ENCODE measurements at places on chromosomes 16 and 17.

GRCh38 chr16:31474173-31474714 is 2.3 kb downstream of the TGFB1I1 start:
- no peak for DNase-seq

DNA sequence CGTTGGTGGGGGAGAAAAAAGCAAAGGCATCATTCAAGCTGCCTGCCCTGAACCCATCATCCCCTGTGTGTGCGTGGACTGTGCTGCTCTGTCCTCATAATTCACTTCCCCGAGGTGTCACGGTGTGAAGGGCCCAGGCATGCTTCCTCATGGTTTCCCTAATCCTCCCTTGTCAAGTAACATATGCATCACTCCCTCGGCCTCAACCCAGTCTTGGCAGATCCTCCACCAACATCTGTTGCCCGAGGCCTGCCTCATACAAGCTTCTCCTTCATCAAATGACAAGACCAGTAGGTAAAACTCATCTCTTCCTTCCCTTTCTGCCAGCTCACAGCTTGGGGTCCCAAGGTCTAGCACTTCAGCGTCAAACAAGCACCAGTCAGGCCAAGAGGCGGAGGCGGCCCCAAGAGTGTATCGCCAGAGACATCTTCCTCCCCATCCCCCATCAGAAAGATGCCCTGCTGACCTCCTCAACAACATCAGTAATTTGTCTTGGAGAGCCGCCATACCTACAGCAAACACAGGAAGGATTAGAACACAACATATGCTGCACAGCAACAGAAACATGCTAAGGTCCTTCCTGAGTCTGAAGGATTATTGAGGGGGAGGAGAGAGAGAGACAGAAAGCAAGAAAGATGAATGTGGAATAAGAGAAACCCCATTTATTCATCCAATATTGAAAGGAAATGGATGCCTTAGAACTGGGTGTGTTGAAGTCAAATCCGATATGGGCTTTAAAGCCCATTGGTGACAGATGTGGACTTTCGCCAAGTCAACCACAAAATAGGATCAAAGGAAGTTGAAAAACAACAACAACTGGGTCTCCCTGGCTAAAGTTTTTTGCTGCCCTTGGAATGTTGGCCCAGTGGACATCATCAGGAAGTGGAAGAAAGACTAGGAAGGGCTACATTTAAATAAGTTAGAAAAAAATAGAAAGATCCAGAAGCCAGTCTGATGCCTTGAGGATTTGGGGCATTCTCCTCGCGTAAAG is 38.4 kb downstream of the SOX9 start:
- no peak for DNase-seq

- no peak for DNase-seq
Observed at GRCh38 chr16:89133457-89134127, 38.0 kb upstream of the CDH15 start.

DNA sequence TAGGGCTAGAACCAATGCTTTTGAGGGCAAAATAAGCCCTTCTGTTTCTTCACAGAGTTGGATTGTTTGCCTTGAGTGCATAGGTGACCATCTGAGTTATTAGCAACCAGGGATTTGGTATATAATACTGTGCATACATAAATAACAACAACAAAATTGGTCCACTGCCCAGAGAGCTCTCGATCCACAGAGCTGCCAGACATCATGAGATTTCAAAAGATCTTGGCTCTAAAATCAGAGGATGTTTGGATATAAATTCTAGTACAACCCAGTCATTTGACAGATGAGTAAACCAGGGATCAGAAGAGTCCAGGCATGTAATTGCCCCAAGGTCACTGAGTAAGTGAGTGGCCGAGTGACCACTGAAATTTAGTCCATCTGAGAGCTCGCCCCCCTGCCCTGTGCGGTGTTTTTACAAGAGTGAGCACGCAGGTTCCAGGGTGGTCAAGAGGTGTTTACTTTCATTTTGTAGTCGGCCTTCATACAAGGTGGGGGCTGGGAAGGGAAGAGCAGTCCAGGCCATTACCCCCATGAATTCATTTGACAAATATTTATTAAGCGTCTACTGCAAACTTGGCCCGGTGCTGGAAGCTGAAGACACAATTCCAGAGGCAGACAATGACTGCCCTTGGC is 1.8 kb upstream of the MT2A start:
- peak; percentile 85 for DNase-seq

DNA sequence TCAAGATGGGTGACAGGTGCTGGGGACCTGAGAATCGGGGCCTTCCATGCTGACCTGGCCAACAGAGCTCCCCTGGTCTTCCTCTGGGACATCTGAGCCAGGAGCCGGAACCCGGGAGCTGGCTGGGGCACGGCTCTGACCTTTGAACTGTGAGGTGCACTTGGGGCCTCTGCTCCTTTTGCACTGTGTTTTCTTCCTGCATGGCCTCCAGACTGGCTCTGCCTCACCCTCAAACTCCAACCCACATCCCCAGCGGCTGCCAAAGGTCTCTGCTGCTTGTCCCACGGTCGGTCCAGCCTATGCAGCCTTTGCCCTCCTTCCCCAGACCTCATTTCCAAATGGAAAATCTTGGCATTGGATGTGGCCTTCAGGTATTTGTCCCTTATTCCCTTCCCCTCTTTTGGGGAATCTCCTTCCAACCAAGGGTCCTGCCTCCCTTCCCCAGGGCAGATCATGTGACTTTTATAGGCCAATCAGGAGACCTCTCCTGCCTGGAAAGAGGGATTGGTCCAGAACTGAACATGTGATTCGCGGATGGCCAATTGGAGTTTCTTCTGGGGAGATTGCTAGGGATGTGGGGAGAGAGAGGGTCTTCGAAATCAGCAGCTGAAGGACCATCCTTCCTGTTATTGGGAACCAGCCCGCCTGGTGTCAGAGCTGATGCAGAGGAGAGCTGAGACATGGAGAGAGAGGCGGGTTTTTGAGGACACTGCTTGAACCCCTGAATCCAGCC is 117.9 kb downstream of the CYLD start:
- DNase-seq, result no peak

DNA sequence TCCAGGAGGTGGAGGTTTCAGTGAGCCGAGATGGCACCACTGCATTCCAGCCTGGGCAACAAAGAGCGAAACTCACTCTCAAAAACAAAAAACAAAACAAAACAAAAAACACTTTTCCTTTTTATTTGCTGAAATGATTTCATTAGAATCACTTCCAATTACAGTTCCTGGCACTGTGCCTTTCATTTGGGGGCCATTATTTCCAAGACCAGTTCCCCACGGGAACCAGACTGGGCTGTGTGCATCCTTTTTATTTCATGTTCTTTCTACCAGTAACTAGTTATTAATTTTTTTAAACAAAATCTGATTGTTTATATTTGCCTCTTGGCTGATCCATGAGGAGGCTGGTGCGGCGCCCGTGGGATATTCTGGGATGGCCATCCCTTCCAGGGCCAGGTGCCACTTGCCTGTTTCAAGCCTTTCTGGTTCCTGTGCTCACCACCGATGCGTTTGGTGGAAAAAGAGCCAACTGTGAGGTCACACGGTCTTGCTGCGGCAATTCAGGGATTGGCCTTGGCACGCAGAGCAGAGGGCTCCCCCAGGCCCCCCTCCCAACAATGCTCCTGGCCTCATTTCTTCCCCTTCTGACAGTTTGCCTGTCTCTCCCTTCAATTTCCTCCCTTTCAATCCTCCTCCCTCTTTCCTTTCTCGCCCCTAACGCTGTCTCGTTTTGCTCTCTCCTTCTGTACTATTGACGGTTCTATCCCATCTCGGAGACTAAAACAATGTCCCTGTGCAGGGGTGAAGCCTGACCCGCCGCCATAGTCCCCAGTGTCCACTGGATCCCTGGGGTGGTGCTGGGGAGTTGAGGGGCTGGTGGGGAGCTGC is 13.4 kb downstream of the UBALD1 start:
- no peak for DNase-seq

- no peak for DNase-seq
Observed at GRCh38 chr17:2396192-2396567, 4.7 kb downstream of the MNT start.

- peak; percentile 26 for DNase-seq
Observed at GRCh38 chr17:66541461-66542128, 239.2 kb downstream of the PRKCA start.

- no peak for DNase-seq
Observed at GRCh38 chr17:42784811-42785592, 4.6 kb downstream of the WNK4 start.

DNA sequence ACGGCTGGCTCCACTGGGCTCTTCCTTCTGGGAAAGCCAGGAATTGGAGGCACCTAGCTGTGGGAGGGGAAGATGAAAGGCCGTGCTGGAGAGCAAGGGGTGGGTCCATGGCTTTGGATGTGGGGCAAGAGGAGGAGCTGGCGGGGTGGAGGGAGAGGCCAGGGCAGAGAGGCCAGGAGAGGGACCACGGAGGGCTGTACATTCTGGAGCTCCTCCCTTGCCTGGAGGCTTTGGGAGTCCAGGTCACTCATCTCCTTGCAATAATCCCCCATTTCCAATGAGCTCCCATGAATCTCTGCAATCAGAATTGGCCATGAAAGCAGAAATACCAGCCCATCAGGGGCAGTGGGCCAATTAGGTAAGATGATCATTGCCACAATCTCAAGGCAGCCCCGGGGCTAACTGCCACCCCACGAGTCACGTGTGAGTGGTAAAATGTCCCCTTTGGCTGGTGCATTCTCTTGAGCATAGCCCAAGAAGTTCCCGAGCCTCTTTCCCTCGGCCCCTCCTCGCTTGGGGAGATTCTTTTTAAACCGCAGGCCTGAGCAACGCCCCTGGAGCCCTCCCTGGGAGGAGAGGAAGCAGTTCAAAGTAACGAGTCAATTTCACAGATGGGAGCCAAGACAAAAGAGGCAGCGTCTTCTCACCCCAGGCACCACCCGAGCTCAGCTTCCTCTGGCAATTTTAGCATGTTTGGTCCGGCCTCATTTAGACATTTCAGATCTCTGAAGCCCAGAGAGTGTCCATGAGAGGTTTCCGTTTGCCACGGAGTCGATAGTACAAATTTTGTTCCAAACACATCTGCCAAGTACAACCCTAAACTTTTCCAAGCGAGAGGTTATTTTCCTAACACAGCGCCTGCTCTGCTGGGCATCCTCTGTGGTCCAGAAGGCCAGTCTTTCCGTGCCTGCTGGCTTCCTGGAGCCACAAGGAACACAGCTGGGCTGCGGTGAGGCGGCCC is 13.4 kb downstream of the RTN4RL1 start:
- DNase-seq, result no peak

DNA sequence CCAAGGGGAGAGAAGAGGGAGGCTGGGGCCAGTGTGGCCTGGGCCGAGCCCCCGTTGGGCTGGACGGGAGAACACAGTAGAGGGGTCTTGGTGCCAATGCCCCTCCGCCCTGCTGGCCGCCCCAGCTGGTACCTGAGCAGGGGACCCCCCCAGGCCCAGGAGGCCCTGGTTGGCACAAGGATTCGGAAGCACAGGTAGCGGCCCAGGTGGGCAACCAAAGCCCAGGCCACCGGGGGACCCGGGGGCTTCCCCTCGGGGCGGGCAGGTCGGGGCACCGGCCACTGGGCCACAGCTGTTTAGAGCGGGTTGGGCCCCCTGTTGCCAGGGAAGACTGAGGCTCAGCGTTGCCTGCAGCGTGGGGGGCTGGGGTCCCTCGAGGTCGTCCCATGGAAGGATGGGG is 28.2 kb upstream of the C1QTNF8 start:
- DNase-seq, result no peak

- no peak for DNase-seq
Observed at GRCh38 chr16:30858111-30858495, 35.8 kb downstream of the BCL7C start.

DNA sequence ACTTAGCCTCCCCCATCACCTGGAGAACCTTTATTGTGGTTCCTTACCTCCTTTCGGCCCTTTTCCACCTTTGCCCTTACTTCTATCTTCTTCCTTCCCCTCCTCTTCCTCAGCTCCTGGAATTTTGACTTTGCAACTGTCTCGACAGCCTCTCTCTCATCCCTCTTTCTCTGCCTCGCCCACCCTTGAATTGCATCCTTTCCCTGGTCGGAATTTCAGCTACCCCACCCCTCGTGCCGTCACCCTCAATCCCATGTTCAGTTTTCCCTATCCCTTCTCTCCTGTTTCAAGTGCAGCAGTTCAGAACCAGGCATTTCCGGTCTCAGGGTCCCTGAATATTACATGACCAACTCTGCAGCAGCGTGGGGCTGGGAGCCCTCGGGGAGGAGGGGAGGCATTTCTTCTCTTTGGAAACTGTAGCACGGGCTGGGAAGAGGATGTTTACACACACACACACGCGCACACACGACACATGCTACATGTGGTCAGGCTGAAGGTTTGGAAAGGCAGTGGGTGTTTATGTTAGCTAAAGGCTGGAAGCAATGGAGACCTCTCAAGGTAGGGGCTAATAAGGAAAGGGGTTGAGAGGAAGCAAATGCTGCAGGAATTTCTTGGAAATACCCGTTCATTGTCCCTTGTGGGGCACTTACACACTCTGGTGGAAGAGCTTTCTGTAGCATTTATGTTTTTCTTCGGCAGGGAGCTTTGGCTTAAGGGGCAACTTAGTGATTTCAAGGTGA is 971 bp downstream of the MINK1 start:
- no peak for DNase-seq

DNA sequence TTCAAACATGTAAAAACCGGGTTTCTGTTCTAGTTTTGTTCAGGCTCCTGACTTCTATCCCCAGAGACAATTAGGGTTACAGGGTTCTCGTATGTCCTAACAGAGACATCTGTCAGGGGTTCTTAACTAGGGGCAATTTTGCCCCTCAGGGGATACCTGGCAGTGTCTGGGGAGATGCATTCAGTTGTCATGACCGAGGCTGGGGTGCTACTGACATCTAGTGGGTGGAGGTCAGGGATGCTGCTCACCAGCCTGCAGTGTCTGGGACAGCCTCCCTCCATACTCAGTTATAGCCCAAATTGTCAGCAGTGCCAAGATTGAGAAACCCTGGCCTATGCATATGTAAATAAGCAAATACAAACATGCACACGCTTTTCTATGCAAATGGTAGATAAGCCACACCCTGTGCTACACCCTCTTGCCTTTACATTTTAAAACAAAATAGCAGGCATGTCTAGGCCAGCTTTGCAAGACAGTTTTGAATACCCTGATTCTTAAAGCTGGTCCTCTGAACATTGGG is 37.4 kb downstream of the CLEC16A start:
- no peak for DNase-seq
